ENCODE measurements at places on chromosomes 7 and 10. TPM values are rescaled to one million over a fixed set of nuclear protein-coding genes. Genes with fewer than 3 reads are reported as not detected.

- DNase-seq: no peak
These were observed 3.9 kb upstream of the ITGB1 start for GRCh38 chr10:32961895-32962369.

DNA sequence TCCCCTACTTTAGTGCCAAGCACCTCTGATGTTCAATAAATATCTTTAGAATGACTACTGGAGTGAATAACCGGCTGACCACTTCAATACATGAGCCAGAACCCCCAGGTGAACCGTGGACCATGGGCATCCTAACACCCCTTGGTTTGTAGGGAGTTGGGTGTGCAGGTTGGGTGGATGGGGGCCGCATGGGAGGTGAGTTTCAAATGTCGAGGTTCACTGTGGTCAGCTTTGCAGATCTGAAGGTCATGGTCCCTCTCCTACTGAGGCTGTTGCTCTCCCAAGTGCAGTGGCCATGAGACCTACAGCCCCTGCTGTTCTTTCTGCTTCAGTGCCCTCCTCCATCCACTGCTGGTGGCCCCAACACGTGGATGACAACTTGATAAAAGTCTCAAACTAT is 178.0 kb upstream of the MKI67 start:
- DNase-seq: no peak

- no peak for DNase-seq
These were observed 17.1 kb downstream of the GRID1 start for GRCh38 chr10:86349474-86349873.

The HSPA12A gene
- polyA plus RNA-seq: 51.3 TPM

The SAP25 gene
- polyA plus RNA-seq: 4.2 TPM
